ENCODE measurements at places on chromosomes 6 and 20. TPM values are rescaled to one million over a fixed set of nuclear protein-coding genes. Genes with fewer than 3 reads are reported as not detected.

DNA sequence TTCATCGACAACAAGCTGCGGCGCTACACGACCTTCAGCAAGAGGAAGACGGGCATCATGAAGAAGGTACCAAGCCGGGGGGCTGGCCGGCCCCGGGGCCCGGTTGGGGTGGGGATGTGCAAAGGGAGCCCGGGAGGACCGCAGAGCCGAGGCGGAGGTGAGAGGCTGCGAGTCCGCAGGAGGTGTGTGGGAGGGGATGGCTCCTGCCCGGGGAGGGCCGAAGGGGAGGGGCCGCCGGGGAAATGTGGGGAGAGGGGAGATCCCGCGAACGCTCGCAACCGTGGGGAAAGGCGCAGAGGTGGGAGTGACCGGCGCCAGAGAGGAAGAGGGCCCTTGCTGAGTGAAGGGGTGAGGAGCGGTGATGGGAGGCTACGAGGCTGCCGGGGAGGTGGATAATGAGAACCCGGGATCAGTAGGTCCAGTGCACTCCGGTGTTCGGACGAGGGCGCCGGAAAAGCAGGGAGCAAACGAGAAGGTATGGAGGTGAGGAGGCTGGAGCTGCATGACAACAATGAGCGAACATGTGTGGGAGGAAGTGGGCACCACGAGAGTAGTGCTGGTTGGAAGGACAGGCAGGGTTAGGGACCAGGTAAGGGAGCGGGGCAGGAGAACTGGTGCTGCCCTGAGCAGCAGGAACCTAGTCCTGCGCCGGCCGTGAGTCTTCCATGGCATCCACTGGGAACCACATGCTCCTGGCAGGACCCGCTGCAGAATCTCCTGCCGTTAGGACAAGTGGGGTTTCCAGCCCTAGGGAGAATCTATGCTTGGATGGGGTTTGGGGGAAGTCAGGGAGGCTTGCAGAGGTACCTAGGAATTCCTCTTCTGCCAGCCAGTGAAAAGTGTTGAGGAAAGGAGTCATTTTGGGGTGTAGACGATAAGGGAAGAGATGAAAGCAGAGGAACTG lies 1.3 kb downstream of the SRF start:
- no peak for DNase-seq

- peak; percentile 59 for DNase-seq
Observed at GRCh38 chr6:37314487-37315156, 39.2 kb upstream of the RNF8 start.

Gene CRYBG1
- polyA plus RNA-seq = 3.5 TPM

DNA sequence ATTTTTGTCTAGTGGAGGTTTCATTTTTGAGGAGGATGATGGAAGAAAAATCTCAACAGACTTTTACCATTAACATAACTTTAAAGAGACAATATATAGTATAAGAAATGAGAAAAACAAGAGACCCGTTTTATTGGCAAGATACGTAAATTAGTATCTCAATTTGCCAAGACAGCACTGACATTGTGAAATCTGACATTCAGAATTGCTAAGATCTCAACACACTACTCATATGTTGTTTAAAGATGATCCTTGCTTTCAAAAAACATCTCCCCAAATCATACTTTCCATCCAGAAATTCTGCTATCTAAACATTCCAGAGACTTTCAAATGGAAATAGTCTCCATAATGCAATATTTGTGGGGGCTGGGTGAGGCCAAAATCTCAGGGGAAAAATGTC lies 220.9 kb upstream of the CEP162 start:
- no peak for DNase-seq

DNA sequence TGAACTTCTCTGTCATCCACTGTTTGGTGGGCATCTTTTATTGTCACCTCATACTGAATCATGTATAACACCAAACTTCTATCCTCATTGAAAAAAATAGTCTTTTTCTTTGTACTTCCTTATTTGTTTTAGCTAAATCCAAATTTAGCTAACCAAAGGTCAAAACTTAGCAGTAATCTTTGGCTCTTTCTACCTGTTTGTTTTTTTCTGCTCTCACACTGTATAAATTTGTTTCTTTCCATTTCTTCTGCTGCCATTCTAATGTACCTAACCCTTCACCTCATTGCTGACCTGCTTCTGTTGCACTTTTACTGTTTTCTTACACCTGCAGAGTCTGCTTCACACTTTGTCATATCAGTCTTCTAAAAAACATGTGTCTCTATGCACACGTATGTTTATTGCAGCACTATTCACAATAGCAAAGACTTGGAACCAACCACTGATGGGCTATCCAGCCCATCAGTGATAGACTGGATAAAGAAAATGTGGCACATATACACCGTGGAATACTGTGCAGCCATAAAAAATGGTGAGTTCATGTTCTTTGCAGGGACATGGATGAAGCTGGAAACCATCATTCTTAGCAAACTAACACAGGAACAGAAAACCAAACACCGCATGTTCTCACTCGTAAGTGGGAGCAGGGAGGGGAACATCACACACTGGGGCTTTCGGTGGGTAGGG lies 7.2 kb downstream of the ATRN start:
- DNase-seq = no peak

- DNase-seq = peak; percentile 89
Observed at GRCh38 chr6:13767121-13767808, 47.1 kb downstream of the MCUR1 start.

- DNase-seq = no peak
Observed at GRCh38 chr6:48961781-48962415, 501.2 kb downstream of the MMUT start.

DNA sequence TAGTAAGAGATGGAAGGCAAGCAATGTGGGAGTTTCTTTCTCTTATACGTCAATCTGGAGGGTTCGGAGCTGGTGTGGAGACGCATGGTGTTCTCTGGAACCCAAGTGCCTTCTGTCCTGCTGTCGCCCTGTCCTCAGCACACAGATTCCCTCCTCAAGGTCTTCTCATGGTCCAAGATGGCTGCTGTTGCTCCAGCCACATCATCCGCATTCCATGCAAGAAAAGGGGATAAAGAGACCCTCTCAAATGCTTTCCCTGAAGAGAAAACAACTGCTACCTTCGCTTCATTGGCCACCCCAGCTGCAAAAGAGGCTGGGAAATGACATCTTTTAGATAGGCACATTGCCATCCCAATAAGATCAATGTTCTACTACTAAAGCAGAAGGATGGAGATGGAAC lies 151.2 kb downstream of the ANKRD60 start:
- DNase-seq = no peak

- DNase-seq = no peak
Observed at GRCh38 chr6:167860550-167861226, 34.0 kb downstream of the AFDN start.

- no peak for DNase-seq
Observed at GRCh38 chr6:87824958-87825491, 123.0 kb upstream of the AKIRIN2 start.

- no peak for DNase-seq
Observed at GRCh38 chr6:90846824-90847223, 260.0 kb upstream of the MAP3K7 start.

DNA sequence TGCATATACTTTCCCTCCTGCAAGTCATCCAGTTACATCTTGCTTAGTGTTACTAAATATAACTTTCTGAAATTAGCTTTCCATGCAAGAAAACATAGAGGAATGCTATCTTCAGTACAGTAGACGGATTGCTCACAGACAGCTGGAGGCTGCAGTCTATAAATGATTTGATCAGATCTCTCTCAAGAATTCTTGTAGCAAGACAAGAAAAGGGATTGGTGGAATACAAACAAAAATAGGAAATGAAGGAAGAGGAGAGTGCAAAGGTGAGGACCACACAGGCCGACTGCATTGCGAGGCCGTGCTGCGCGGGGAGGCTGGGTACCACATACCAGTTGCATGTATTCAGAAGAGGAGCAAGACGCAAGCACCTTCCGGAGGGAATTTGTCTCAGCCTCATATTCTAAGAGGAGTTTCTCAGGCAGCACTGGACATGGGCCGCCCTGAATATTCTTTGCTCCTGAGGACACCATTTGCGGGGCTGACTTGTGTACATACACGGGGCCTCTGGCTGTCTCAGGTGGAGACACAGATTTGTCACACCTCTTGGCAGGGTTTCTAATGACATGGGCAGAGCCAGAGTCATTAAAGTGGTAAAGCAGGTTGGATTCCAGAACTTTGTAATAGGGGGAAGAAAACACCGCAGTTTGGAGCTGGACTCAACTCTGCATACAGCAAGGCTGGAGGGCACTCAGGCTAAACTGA lies 22.7 kb upstream of the KIF25 start:
- DNase-seq = no peak

DNA sequence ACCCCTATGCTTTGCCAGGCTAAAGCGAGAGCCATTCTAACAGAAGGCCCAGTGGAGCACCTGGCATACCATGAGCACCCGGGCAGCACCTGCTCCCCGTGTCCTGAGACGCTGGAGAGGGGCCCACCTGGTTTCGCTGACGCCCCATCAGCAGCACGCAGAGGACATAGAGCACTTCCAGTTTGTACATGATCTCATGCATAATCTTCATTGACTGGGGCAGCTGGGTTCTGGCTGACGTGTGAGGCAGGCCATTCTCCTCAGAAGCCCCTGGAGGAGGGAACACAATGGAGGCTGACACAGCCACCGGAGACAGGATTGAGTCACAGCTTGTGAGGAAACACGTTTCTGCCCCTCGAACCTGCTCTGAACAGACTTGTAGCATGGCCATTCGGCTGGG lies 65.4 kb downstream of the MYH7B start:
- no peak for DNase-seq

DNA sequence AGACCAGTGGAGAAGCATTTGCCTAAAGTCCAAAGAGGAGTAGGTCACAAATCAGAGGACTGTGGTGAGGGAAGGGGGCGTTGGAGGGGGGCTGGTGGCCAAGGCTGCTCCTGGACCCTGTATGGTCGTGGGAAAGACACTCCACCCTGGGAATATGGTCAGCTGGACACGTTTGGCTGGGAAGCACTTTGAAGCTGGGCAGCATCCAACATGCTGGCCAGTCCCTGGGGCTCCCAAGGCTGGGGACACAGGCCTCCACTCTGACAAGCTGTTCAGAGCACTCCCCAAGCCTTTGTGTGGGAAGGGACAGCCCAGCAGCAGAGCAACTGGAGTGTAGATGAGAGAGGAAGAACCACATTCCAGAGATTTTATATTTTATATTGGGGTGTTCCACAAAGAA lies 203.2 kb downstream of the ANKRD60 start:
- DNase-seq = no peak

- DNase-seq = no peak
Observed at GRCh38 chr6:158377860-158378259, 65.6 kb downstream of the TULP4 start.

Gene TBX18
- polyA plus RNA-seq = 14.1 TPM

DNA sequence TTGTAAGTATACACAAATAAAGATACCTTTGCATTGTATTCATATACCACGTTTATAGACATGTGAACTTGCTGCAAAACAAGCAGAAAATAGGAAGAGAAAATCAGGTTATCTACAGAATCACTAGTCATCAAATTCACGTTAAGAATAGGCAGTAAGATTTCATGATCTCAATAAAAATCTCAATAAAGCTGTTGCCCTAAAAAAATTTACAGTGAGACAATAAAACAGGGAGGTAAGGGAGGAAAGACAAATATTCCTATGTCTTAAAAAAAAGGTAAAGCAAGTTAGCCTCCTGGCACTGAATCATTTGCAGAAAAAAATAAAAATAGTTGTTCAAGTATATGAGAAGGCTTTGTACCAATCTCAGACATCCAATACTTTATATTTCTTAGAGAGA lies 44.1 kb downstream of the GPX5 start:
- no peak for DNase-seq

- peak; percentile 72 for DNase-seq
Observed at GRCh38 chr6:114288701-114289495, 53.9 kb downstream of the HS3ST5 start.

Gene RIPOR3
- polyA plus RNA-seq = 5.5 TPM

Gene GCNT2
- polyA plus RNA-seq = 2.4 TPM
